Osteocyte (in vitro differentiated cells): ENCODE measurements at places on chromosomes 7 and 10. TPM values are rescaled to one million over a fixed set of nuclear protein-coding genes. Genes with fewer than 3 reads are reported as not detected.
A peak's percentile ranks its signal among the peaks of the same experiment; 100 is the strongest.

DNA sequence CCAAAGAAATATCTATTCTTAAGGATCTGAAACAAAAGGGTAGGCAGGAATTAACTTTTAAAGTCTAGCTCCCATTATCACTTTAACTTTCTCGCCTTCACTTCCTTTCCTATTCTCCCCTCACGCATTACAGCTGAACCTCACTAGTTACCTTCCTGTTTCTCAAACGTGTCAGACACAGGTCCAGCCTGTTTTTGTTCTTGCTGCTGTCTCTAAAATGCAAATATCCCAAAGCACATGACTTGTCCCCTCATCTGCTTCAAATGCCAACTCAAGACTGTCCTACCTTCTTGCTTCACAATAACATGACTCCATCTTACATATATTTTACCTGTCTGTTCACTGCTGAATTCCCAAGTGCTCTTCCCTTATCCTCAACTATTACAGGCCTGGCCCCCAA, 17.6 kb downstream of the ZDHHC6 start:
- no peak overlapping the region for H3K27ac ChIP-seq
- H3K4me3 ChIP-seq, result no peak overlapping the region
- no peak for DNase-seq
- peaks cover 30% of the 10 kb centered on the region for H3K36me3 ChIP-seq

DNA sequence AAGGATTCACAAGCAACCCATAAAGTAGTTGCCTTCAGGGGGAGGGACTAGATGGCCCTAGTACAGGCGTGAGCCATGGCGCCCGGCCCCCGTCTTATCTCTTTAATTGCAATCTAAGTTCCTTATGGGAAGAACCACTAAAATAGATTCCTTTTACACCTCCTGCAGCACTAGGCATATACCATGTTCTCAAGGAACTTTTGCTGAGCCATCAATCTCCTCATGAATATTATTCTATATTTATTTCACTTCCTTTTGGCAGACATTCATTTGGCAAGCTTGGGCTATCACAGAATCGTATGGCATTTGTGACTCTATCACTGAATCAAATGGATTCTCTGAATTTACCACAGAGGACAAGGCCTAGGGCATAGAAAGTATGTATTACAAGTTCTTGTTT, 14.8 kb upstream of the DNAJC12 start:
- H3K27me3 ChIP-seq, result no peaks in the 10 kb centered on the region
- no peaks in the 10 kb centered on the region for H3K36me3 ChIP-seq
- H3K4me1 ChIP-seq, result peaks cover 15% of the 10 kb centered on the region
- no peak overlapping the region for H3K4me3 ChIP-seq

DNA sequence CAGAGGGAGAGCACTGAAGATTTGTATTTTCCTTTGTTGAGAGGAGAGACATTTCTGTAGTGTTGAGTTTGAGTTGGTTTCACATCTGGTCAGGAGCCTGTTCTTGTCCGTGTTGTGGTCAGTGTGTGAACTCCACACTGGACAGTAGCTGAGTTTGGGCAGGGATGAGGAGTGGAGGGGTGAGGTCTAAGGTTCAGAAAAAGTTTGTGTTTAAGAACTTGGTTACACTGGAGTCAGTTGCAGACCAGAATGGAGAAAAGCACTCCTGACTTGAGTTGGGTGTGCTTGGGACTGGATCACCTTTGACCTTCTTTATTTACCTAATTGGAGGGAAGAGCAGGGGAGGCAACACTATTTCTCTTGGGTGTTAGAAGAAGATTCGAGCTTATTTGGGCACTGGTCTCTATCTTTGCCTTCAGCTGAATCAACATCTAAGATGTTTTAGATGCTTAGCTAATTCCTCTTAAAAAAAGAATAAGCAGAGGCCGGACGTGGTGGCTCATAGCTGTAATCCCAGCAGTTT, 8.9 kb downstream of the LRMDA start:
- no peak for DNase-seq
- H3K27ac ChIP-seq, result no peak overlapping the region
- peaks cover 29% of the 10 kb centered on the region for H3K27me3 ChIP-seq
- H3K4me1 ChIP-seq, result no peaks in the 10 kb centered on the region

DNA sequence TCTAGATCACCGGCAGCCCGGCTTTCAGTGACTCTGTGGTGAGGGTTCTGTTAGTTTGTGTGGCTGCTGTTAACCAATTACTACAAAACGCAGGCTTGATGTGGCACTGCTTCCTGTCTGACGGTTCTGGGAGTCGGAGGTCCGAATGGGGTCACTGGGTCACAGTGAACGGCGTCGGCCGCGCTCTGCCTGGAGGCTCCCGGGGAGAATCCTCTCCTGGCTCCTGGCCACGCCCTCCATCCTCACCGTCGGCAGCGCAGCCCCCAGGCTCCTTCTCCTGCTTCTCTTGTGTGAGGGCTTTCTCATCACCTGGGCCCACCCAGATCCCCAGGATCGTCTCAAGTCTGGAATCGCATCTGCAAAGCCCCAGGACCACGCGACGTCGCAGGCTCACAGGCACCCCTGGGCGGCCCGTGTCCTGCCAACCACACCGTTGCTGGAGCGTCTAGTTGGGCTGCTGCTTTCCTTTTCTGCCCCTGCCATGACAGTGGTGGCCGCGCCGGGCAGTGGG, 31.8 kb upstream of the NKX6-2 start:
- H3K27ac ChIP-seq, result no peak overlapping the region
- H3K4me1 ChIP-seq, result no peaks in the 10 kb centered on the region
- H3K27me3 ChIP-seq, result peaks cover 25% of the 10 kb centered on the region
- DNase-seq, result no peak
- no peaks in the 10 kb centered on the region for H3K36me3 ChIP-seq

GRCh38 chr7:111588065-111588433, 25.8 kb upstream of the IMMP2L start:
- no peaks in the 10 kb centered on the region for H3K36me3 ChIP-seq
- H3K27ac ChIP-seq, result no peak overlapping the region
- H3K4me3 ChIP-seq, result no peak overlapping the region
- H3K27me3 ChIP-seq, result peaks cover 21% of the 10 kb centered on the region

- H3K4me1 ChIP-seq, result no peaks in the 10 kb centered on the region
- no peak for DNase-seq
- no peaks in the 10 kb centered on the region for H3K36me3 ChIP-seq
- no peak overlapping the region for H3K27ac ChIP-seq
Observed at GRCh38 chr7:152967958-152968357, 208.4 kb downstream of the ACTR3B start.

GRCh38 chr7:981793-982510, 1.0 kb upstream of the CYP2W1 start:
- peaks cover 3% of the 10 kb centered on the region for H3K4me1 ChIP-seq
- no peak overlapping the region for H3K27ac ChIP-seq
- no peak overlapping the region for H3K4me3 ChIP-seq
- H3K27me3 ChIP-seq, result no peaks in the 10 kb centered on the region
- no peaks in the 10 kb centered on the region for H3K36me3 ChIP-seq

DNA sequence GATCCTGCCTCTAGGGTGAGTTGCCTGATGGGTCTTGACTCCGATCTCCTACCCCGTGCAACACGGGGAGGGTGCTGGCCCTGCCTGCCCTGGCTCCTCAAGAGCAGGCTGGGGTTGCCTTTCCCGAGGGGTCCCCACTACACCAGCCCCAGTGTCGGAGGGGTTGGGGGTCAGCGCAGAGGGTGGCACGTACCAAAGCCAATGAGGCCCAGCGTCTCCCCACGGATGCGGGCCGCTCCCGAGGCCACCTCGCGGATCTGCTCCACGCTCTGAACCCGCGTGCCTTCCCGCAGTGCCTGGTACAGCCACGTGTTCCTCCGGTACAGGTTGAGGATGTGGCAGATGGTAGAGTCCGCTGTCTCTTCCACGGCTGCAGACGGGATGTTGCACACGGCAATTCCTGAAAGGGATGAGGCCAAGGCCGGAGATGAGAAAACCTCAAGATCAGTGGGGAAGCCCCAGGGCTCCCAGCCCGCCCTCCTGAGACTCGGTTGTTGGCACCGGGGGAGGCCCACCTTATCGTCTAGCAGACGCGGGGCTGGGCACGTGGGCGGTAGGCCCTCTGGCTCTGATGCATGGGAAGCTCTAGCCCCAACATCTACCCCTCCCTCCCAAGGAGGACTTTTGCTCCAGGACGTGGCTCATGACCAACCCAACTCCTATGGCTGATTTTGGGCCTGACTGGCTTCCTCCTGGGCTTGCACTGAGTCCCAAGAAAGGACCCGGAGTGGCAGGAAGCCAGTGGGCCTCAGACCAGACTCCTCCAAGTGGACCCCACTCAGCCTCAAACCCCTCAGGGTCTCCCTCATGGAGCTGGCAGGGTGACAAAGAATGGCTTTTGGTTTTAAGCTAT, 56.1 kb downstream of the ZRANB1 start:
- peak; percentile 82 for DNase-seq
- peaks cover 16% of the 10 kb centered on the region for H3K4me1 ChIP-seq
- H3K27me3 ChIP-seq, result no peaks in the 10 kb centered on the region
- peaks cover 48% of the 10 kb centered on the region for H3K36me3 ChIP-seq
- H3K4me3 ChIP-seq, result no peak overlapping the region
- no peak overlapping the region for H3K27ac ChIP-seq

- DNase-seq, result no peak
- H3K4me3 ChIP-seq, result no peak overlapping the region
- H3K4me1 ChIP-seq, result no peaks in the 10 kb centered on the region
- no peaks in the 10 kb centered on the region for H3K36me3 ChIP-seq
Observed at GRCh38 chr7:150668472-150668911, 17.0 kb upstream of the GIMAP2 start.

GRCh38 chr7:158125091-158125490, 462.5 kb downstream of the PTPRN2 start:
- H3K27ac ChIP-seq, result no peak overlapping the region
- no peaks in the 10 kb centered on the region for H3K36me3 ChIP-seq
- DNase-seq, result no peak
- H3K27me3 ChIP-seq, result no peaks in the 10 kb centered on the region
- H3K4me3 ChIP-seq, result no peak overlapping the region
- no peaks in the 10 kb centered on the region for H3K4me1 ChIP-seq

DNA sequence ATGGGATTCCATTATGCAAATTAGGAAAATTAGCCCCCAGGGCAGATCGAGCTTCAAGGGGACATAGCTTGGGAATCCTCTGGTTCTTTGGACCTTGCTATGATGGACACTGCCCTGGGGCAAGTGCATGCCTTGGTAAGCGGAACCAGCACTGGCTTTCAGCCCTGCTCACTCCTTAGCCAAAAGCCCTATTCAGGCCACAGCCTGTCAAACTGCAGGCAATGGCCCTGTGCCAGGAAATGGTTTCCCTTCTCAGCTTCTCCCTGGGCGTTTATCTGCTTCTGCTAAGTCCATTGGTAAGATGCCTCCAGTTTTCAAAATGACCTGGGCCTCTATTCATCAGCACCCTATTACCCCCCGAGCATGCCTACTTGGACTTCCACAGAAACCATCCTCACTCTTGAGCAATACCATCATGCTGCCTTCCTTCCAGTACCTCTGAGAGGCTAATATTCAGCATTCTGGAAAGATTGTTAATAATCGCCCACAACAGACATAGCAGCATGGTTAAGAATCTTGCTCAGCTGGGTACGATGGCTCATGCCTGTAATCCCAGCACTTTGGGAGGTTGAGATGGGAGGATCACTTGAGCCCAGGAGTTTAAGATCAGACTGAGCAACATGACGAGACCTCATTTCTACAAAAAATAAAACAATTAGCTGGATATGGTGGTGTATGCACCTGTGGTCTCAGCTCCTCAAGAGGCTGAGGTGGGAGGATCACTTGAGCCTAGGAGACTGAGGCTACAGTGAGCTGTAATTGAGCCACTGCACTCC, 918.6 kb upstream of the AUTS2 start:
- no peak for DNase-seq
- no peaks in the 10 kb centered on the region for H3K36me3 ChIP-seq
- peaks cover 10% of the 10 kb centered on the region for H3K4me1 ChIP-seq
- no peak overlapping the region for H3K27ac ChIP-seq
- H3K4me3 ChIP-seq, result no peak overlapping the region

- no peak overlapping the region for H3K27ac ChIP-seq
- no peak overlapping the region for H3K4me3 ChIP-seq
- no peak for DNase-seq
- H3K4me1 ChIP-seq, result peaks cover 2% of the 10 kb centered on the region
Observed at GRCh38 chr10:5089865-5090264, 4.3 kb upstream of the AKR1C3 start.

GRCh38 chr7:142602756-142603155, 146.5 kb upstream of the PRSS1 start:
- H3K4me3 ChIP-seq, result no peak overlapping the region
- peaks cover 7% of the 10 kb centered on the region for H3K4me1 ChIP-seq
- peaks cover 28% of the 10 kb centered on the region for H3K27me3 ChIP-seq
- no peak overlapping the region for H3K27ac ChIP-seq
- H3K36me3 ChIP-seq, result no peaks in the 10 kb centered on the region

DNA sequence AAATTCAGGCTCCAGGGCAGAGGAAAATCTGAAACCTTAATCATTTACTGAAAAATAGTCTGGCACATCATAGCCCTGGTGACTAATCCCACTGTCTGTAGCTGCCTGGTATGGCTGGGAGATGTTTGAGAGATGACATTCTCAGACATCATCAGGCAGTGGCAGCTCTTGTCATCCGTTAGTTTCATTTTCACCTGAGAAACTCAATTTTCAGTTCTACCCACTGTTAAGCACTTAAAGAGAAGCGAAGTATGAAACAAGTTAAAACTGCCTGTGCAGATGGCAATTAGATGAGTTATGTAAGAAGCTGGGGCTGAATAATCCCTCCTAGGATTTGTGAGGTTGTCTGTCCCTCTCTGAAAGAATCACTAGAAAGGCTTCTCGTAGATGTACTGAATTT, 150.2 kb downstream of the NSUN6 start:
- H3K27ac ChIP-seq, result no peak overlapping the region

GRCh38 chr10:110699859-110700468, 55.8 kb downstream of the RBM20 start:
- H3K36me3 ChIP-seq, result no peaks in the 10 kb centered on the region
- no peak for DNase-seq
- H3K4me3 ChIP-seq, result no peak overlapping the region
- no peaks in the 10 kb centered on the region for H3K4me1 ChIP-seq

- no peaks in the 10 kb centered on the region for H3K36me3 ChIP-seq
- H3K4me3 ChIP-seq, result no peak overlapping the region
- peak; percentile 57 for DNase-seq
- H3K27me3 ChIP-seq, result peaks cover 7% of the 10 kb centered on the region
Observed at GRCh38 chr10:48246501-48246900, 28.0 kb downstream of the FRMPD2 start.

DNA sequence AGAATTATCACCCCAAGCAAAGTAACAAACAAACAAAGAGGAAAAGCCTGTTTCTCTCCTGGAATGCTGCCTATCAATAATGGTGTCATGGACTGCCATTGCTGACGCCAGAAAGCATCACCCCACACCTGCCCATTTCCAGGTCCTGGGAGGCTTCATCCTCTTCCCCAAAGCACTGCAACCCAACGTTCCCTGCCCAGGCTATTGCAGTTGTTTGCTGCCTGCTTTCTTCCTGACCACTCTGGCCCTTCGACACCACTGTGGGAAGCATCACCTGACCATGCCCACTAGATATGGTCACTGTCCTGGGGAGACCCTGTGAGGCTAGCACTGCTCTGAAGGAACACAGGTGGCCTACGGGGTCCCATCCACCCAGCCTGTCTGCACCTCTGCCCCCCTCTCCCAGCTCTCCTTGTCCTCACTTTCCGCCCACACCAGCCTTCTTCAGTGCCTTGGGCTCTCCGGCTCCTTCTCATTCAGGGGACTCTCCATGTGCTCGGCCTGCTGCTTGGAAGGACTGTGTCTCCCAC, 439.6 kb downstream of the GLRX3 start:
- no peaks in the 10 kb centered on the region for H3K27me3 ChIP-seq
- H3K4me1 ChIP-seq, result no peaks in the 10 kb centered on the region
- DNase-seq, result peak; percentile 65
- H3K4me3 ChIP-seq, result no peak overlapping the region
- H3K36me3 ChIP-seq, result no peaks in the 10 kb centered on the region

Gene MMP21
- 0.18 TPM in 1 of 2 replicates, not detected in the other for total RNA-seq

Gene CCNJ
- 6.9 and 9.6 TPM in 2 replicates for total RNA-seq

Gene TRIL
- 3.5 and 4.0 TPM in 2 replicates for total RNA-seq

Gene SPDYE9
- total RNA-seq, result not detected in 2 replicates

Gene GPR26
- not detected in 2 replicates for total RNA-seq

Gene EVX1
- total RNA-seq, result not detected in 2 replicates

Gene UPP1
- 26.8 and 27.3 TPM in 2 replicates for total RNA-seq

Gene FAM25G
- total RNA-seq, result not detected in 2 replicates

Gene ACHE
- total RNA-seq, result 1.5 and 2.2 TPM in 2 replicates

Gene NAT16
- total RNA-seq, result 0.16 TPM in 1 of 2 replicates, not detected in the other

Gene CCDC201
- total RNA-seq, result not detected in 2 replicates
